ENCODE measurements at places on chromosomes 16 and 17.
A peak's percentile ranks its signal among the peaks of the same experiment; 100 is the strongest.

GRCh38 chr17:8150194-8151119 is 1.7 kb downstream of the PER1 start:
- DNase-seq = no peak

- no peak for DNase-seq
Observed at GRCh38 chr17:74386386-74386785, 19.1 kb downstream of the GPR142 start.

- peak; percentile 80 for DNase-seq
Observed at GRCh38 chr16:85234310-85235204, 122.3 kb upstream of the CIBAR2 start.

DNA sequence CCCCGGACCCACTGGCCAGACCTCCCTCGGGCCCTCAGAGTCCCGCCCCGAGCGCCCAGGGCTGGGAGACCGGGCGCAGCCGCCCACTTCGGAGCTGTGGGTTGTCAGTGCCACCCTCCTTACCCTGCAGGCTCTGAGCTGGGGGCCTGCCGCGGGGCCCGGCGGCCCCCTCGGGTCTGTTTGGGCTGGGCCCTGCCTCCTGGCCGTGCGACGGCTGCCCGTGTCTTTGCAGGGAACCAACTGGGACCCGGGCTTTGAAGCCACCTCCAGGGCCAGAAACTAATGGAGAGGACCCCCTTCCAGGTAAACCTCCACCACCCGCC is 443 bp downstream of the TEDC2 start:
- DNase-seq = no peak

- no peak for DNase-seq
Observed at GRCh38 chr16:24101431-24101830, 154.7 kb upstream of the CACNG3 start.

- DNase-seq = no peak
Observed at GRCh38 chr16:28309811-28310311, 17.5 kb downstream of the SBK1 start.

DNA sequence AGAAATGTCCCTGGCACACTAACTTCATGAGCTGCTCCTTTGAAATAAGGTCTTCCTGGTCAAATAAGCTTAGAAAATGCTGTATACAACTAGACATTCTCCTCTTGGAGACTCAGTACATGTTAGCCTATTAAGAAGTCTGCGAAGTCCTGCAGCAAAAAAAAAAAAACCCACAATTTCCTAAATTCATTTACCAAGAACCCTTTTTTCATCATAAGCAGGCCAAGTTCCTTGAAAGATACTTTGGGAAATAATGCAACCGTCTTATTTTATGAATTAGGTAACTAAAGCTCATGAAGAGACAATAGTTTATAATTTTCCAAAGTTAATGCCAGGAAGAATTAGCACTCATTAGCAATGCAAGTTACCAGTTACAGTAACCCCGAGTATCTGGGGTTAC is 49.0 kb upstream of the HAS3 start:
- DNase-seq = no peak

All from D721Med (cell line).